MCF 10A (cell line): ENCODE measurements at places on chromosomes 7 and 10. TPM values are rescaled to one million over a fixed set of nuclear protein-coding genes. Genes with fewer than 3 reads are reported as not detected.

- no peak overlapping the region for H3K4me3 ChIP-seq
- no peak overlapping the region for H3K27ac ChIP-seq
- no peaks in the 10 kb centered on the region for H3K4me1 ChIP-seq
- no peaks in the 10 kb centered on the region for H3K27me3 ChIP-seq
These were observed 9.9 kb downstream of the CRPPA start for GRCh38 chr7:16411391-16411790.

DNA sequence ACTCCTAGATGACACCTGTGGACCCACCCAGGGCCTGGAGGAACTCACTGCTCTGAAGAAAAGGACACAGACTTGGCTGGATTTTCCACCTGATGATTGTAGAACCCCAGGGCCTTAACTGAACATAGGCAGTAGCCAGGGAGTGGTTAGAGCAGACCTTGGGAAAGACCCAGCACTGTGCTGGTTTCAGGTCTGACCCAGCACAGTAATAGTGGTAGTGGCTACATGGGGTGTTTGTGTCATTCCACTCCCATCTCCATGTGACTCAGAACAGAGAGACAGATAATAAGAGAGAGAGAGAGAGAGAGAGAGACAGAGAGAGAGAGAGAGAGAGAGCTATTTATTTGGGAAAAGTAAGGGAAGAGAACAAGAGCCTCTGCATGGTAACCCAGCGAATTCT lies 239.1 kb upstream of the MEOX2 start:
- no peaks in the 10 kb centered on the region for H3K4me1 ChIP-seq
- H3K27me3 ChIP-seq: peaks cover 11% of the 10 kb centered on the region
- no peak overlapping the region for H3K27ac ChIP-seq
- H3K4me3 ChIP-seq: no peak overlapping the region

- peak overlapping the region; percentile 98 for H3K27ac ChIP-seq
- peaks cover 19% of the 10 kb centered on the region for H3K36me3 ChIP-seq
- H3K4me1 ChIP-seq: peaks cover 17% of the 10 kb centered on the region
- H3K4me3 ChIP-seq: peak overlapping the region; percentile 84
These were observed 847 bp downstream of the BTAF1 start for GRCh38 chr10:91924212-91925021.

The CDHR1 gene
- not detected in 2 replicates for total RNA-seq

The AKR1D1 gene
- total RNA-seq: not detected in 2 replicates
